ENCODE measurements at places on chromosomes 2 and 18.

GRCh38 chr2:235391921-235392615 is 101.8 kb upstream of the AGAP1 start:
- no peak overlapping the region for H3K27ac ChIP-seq
- no peaks in the 10 kb centered on the region for H3K4me1 ChIP-seq
- no peaks in the 10 kb centered on the region for H3K36me3 ChIP-seq
- no peak for DNase-seq

DNA sequence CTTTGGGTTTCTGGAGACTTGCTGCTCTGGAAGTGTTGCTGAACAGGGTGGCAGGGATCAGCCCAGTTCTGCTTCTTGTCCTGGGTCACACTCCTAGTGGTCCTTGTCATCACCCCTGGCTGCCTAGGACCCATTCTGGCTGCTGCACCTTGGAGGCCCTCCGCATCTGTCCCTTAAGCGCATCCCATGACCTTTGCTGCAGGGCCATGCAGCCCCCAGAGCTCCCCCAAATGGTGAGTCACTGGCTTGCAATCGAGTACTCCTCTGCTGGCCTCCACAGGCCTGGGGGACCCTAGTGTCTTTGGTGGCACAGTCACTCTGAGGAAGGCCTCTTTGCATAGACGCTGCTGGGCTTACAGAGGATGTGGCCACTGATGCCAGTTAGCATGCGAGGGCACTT is 188.5 kb downstream of the ASB1 start:
- H3K4me3 ChIP-seq, result no peak overlapping the region
- DNase-seq, result no peak
- H3K27me3 ChIP-seq, result peaks cover 2% of the 10 kb centered on the region
- no peaks in the 10 kb centered on the region for H3K4me1 ChIP-seq
- H3K27ac ChIP-seq, result no peak overlapping the region
- no peaks in the 10 kb centered on the region for H3K36me3 ChIP-seq

GRCh38 chr2:128633501-128633900 is 314.8 kb upstream of the HS6ST1 start:
- no peak for DNase-seq
- H3K36me3 ChIP-seq, result no peaks in the 10 kb centered on the region
- H3K4me3 ChIP-seq, result no peak overlapping the region
- H3K27me3 ChIP-seq, result no peaks in the 10 kb centered on the region

GRCh38 chr2:73089270-73090030 is 17.9 kb upstream of the SFXN5 start:
- H3K27ac ChIP-seq, result no peak overlapping the region
- H3K36me3 ChIP-seq, result no peaks in the 10 kb centered on the region
- no peaks in the 10 kb centered on the region for H3K27me3 ChIP-seq
- H3K4me1 ChIP-seq, result peaks cover 63% of the 10 kb centered on the region

DNA sequence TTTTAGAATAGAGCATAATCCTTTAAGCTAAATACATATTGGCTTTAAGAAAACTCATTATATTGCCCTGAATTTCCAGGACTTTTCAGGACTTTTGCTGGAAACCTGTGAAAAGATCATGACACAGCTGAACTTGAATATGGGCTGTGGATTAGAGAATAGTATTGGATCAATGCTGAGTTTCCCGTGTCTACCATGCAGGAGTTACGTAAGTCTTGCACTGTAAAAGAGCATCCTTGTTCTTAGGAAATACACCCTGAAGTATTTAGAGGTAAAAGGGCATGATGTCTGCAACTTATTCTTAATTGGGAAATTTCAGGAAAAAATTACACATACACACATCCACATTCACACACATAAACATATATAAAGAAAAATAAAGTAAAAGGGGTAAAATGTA is 82.1 kb downstream of the ZFP36L2 start:
- H3K27me3 ChIP-seq, result no peaks in the 10 kb centered on the region
- H3K4me3 ChIP-seq, result no peak overlapping the region
- peaks cover 17% of the 10 kb centered on the region for H3K4me1 ChIP-seq
- H3K36me3 ChIP-seq, result no peaks in the 10 kb centered on the region
- no peak for DNase-seq
- H3K27ac ChIP-seq, result no peak overlapping the region

- H3K4me1 ChIP-seq, result no peaks in the 10 kb centered on the region
- DNase-seq, result no peak
- no peak overlapping the region for H3K4me3 ChIP-seq
- no peaks in the 10 kb centered on the region for H3K36me3 ChIP-seq
- H3K27ac ChIP-seq, result no peak overlapping the region
- H3K27me3 ChIP-seq, result no peaks in the 10 kb centered on the region
Measured at GRCh38 chr2:200431996-200432705, 77.7 kb downstream of the KCTD18 start.
